ENCODE measurements at places on chromosomes 13 and 19.
A peak's percentile ranks its signal among the peaks of the same experiment; 100 is the strongest.

- peak; percentile 42 for DNase-seq
Measured at GRCh38 chr19:1512671-1513498, at the start of gene ADAMTSL5. TSS of gene ADAMTSL5 (minus strand) at chr19:1513019. CDS start at chr19:1510943, 2,076 bp downstream.

DNA sequence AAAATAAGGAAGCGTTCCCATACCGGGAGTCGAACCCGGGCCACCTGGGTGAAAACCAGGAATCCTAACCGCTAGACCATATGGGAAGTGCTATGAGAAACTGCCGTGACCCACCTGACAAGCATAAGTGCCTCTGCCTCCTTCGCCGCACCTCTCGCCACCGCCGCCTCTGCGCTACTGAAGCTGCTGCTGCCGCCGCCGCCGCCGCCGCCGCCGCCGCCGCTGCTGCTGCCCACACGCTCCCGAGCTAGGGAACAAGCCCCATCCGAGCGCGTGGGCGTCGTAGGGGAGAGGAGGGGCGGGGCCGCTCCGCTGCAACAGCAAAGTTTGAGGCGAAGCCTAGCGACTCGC lies 610 bp upstream of the WBP4 start:
- DNase-seq = peak; percentile 59

DNA sequence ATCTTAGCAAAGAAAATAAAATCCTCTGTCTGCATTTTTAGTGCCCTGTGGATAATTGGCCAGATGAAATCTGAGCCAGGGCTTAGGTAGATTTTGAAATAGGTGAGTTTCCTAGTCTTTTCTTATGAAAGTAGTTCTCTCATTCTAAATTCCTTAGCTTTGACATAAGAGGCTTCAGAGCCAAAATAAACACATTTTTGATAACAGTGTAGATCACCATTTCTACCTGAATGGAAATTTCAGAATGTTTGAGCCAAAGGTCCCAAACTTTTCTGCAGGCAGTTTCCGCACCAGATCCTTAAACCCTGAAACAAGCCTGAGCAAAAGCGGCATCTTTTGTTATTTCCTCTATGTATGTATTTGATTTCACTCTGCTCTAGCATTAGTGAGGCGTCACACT lies 551.2 kb downstream of the EFNB2 start:
- no peak for DNase-seq

- no peak for DNase-seq
Measured at GRCh38 chr19:21693399-21693798, 74.0 kb downstream of the ZNF100 start.

- DNase-seq = no peak
Measured at GRCh38 chr19:32652894-32653598, 21.9 kb downstream of the ANKRD27 start.

- no peak for DNase-seq
Measured at GRCh38 chr19:45878043-45878794, 7.7 kb downstream of the IRF2BP1 start.

DNA sequence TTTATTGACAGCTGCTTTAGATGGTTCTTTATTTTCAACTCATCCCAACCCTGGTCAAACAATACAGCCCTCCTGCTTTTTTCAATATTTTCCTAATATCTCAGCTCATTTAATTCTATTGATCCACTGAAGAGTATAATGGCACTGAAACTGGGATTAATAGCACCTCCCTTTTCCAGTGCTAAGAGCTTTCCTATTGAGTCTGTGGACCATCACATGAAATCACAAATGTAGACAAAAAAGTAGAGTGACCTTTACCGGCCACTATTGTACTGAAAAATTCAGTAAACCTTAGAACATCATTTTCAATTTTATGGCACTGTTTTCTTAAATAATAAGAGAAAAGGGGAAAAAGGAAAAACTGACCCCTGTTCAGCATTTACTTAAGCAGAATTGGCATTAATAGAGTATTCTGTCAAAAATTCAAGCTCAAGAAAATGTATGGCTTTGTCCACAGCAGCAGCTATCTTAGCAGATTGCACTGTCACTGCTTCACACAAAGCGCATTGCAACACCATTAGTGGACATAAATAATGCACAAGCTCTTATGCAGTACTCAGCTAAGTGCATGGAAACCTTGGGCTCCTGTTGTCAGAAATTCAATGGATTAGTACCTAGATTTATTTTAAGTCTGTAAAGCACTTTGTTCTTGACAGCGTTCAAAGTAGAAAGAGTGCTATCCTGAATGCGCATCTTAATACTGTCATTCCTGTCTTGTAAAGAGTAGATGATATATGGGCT lies 851.0 kb upstream of the KLHL1 start:
- no peak for DNase-seq

DNA sequence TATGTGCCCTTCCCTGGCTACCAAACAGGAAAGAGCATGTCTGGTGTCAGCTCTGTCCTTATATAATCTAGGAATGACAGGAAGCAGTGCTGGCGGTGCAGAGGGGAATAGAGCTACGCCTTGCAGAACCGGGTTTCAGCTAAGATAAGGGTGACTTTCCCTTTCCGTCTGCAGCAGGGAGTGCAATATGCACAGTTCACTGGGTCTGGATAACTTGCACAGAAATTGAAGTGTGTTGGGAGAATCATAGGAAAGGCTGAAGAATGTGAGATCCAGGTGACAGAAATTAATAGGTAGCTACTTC lies 90.0 kb upstream of the TSHZ3 start:
- DNase-seq = no peak

- no peak for DNase-seq
Measured at GRCh38 chr13:112704308-112705145, 14.7 kb downstream of the ATP11A start.

DNA sequence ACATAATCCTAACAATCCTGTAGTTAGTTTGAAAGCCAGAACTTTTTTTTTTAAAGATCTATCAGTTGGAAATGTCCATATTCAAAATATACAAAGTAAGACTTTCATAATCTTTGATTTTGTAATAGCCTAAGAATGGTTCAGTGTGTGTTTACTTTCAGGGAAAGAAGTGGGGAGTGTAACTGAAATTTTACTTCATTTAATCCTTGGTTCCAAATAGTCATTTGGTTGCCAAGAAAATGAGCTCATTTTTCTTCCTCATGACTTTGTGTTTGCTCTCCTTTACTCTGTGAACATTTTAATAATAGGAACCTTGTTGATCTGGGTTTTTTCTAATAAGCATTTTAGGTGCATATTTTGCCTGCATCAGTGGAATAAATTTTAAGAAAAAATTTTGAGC lies 278.8 kb downstream of the SLITRK6 start:
- DNase-seq = no peak
